ENCODE measurements at places on chromosomes 3 and 15. TPM values are rescaled to one million over a fixed set of nuclear protein-coding genes. Genes with fewer than 3 reads are reported as not detected.

The HYAL1 gene
- total RNA-seq, result not detected

The AGTR1 gene
- total RNA-seq, result not detected

The CHCHD4 gene
- 2.1 TPM for total RNA-seq

The HDC gene
- total RNA-seq, result 9.5 TPM

The SUCNR1 gene
- total RNA-seq, result 0.19 TPM

The DNASE1L3 gene
- not detected for total RNA-seq

The GOLGA6L7 gene
- not detected for total RNA-seq

The SYNPR gene
- total RNA-seq, result not detected

The TICRR gene
- total RNA-seq, result 0.14 TPM

The GOLGA8K gene
- 6.2 TPM for total RNA-seq

The SLCO2A1 gene
- not detected for total RNA-seq

The SEMA6D gene
- not detected for total RNA-seq

The MCTP2 gene
- total RNA-seq, result 312 TPM

The CCR3 gene
- 1.5 TPM for total RNA-seq

The CPB1 gene
- total RNA-seq, result not detected

The CISH gene
- total RNA-seq, result 2.4 TPM

The CCRL2 gene
- 3.8 TPM for total RNA-seq

The KBTBD12 gene
- 0.12 TPM for total RNA-seq

The PPP2R3A gene
- 0.40 TPM for total RNA-seq

The NEK10 gene
- total RNA-seq, result 0.80 TPM

The HYAL3 gene
- 0.93 TPM for total RNA-seq

The PLSCR2 gene
- total RNA-seq, result not detected

The CTXN2 gene
- total RNA-seq, result not detected

The ALDH1A2 gene
- total RNA-seq, result 3.6 TPM

Measured in natural killer cell (primary cell).